ENCODE measurements at places on chromosomes 2 and 18.

GRCh38 chr2:45720210-45720609 lies 68.7 kb downstream of the PRKCE start:
- H3K27ac ChIP-seq, result no peak overlapping the region
- no peaks in the 10 kb centered on the region for H3K27me3 ChIP-seq
- peaks cover 4% of the 10 kb centered on the region for H3K4me1 ChIP-seq

DNA sequence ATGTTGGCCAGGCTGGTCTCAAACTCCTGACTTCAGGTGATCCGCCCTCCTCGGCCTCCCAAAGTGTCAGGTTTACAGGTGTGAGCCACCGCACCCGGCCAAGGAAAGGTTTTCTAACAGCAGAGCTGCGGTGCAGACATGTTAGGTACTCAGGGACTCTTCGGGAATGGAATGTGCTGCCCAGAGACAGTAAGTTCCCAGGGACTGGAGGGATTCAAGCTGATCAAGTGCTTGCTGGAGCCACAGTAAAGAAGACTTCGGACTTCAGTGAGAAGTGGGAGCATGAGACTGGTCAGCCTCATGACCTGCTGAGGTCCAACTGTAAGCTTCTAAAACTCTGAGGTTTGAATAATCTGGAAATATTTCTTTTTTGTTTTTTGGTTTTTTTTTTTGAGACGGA lies 7.8 kb upstream of the DES start:
- H3K4me3 ChIP-seq, result no peak overlapping the region
- no peak overlapping the region for H3K27ac ChIP-seq
- peaks cover 6% of the 10 kb centered on the region for H3K4me1 ChIP-seq
- no peak for DNase-seq
- peaks cover 2% of the 10 kb centered on the region for H3K27me3 ChIP-seq
- no peaks in the 10 kb centered on the region for H3K36me3 ChIP-seq

- no peaks in the 10 kb centered on the region for H3K36me3 ChIP-seq
- H3K27me3 ChIP-seq, result no peaks in the 10 kb centered on the region
- no peak for DNase-seq
- H3K4me3 ChIP-seq, result no peak overlapping the region
These were observed 60.8 kb downstream of the MBP start for GRCh38 chr18:77071711-77072292.

DNA sequence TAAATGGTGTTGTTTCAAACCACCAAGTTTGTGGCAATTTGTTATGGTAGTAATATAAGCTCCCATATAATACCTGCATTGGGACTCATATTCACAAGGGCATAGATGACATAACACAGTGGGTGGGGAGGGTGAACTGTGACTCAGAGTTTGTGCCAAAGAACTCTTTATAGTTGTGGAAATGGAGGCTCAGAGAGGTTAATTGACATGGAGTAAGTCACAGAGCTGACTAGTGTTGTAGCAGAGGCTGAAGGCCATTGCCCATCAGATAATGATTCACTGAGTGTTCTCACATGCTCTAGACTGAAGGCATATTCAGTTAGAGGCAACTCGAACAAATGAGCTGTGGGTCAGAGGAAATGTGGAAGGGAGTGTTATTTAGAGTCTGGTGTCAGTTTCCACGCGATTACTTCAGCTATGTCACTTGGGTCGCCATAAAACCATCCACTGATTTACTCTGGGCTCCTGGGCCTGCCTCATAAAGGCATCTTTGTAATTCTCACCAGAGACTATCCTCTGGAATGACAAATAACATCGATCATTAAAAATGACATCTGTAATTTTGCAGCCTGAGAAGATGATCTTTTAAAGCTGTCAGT lies 264.7 kb downstream of the CCDC85A start:
- no peak overlapping the region for H3K4me3 ChIP-seq
- H3K27ac ChIP-seq, result no peak overlapping the region
- H3K4me1 ChIP-seq, result no peaks in the 10 kb centered on the region
- H3K27me3 ChIP-seq, result peaks cover 2% of the 10 kb centered on the region

DNA sequence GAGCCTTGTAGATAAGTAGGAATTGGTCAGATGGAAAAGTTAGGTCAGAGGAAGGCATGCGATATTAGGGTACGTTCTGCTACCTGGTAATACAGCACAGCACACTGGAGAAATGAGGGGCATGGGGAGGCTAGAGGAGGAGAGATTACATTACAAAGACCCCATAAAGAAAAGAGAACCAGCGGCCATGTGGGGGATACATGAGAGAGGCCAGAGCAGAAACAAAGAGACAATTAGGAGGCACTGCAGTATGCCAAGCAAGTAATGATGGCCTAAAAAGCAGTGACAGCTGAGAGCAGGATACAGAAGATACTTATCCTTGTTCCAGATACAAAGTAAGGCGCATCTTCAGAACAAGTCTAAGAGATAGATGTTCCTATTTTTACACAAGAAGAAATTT lies 40.0 kb downstream of the TXNL1 start:
- no peak for DNase-seq
- no peak overlapping the region for H3K27ac ChIP-seq
- peaks cover 2% of the 10 kb centered on the region for H3K36me3 ChIP-seq
- no peak overlapping the region for H3K4me3 ChIP-seq

DNA sequence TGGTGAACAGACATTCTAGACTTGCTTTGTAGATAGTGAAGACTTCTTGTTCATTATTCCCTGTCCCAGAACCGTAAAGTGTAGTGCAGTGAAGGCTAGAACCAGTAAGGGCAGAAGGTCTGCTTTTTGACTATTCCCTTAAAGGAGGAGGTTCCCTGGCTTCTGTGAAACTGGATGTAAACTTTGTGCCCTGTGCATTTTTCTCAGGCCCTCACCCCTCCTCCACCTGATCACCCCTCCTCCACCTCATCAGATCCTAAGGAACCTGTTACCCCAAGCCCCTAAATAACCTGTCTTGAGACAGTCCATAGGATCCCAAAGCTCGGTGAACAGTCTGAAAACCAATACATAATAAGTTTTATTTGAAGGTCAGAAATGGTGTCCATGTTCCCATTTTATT lies 33.7 kb downstream of the SFT2D3 start:
- no peaks in the 10 kb centered on the region for H3K36me3 ChIP-seq
- H3K27ac ChIP-seq, result no peak overlapping the region
- no peaks in the 10 kb centered on the region for H3K27me3 ChIP-seq
- DNase-seq, result no peak
- no peak overlapping the region for H3K4me3 ChIP-seq
- H3K4me1 ChIP-seq, result no peaks in the 10 kb centered on the region

DNA sequence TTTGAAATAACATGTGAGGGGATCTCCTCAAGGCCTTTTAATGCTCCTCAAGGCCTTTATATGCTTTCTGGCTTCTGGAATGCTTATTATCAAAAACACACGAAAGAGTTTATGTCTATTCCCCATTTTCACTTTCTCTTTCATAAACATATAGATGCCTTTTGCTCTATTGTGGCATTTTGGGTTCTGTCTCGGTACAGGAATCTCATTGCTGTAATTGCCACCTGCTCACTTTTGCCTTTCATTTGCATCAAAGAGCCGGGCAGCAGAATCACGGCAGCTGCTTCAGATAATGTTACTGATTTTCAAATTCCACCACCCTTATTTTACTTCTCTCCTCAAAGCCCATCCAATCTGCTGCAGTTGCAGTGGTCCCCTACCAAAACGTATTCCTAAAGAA lies 54.8 kb upstream of the LPIN2 start:
- H3K27ac ChIP-seq, result no peak overlapping the region
- no peaks in the 10 kb centered on the region for H3K27me3 ChIP-seq
- H3K36me3 ChIP-seq, result no peaks in the 10 kb centered on the region
- H3K4me1 ChIP-seq, result peaks cover 6% of the 10 kb centered on the region
- DNase-seq, result no peak

GRCh38 chr2:48369971-48370370 lies 160.0 kb upstream of the STON1 start:
- DNase-seq, result no peak
- peaks cover 14% of the 10 kb centered on the region for H3K4me1 ChIP-seq
- H3K27ac ChIP-seq, result no peak overlapping the region

DNA sequence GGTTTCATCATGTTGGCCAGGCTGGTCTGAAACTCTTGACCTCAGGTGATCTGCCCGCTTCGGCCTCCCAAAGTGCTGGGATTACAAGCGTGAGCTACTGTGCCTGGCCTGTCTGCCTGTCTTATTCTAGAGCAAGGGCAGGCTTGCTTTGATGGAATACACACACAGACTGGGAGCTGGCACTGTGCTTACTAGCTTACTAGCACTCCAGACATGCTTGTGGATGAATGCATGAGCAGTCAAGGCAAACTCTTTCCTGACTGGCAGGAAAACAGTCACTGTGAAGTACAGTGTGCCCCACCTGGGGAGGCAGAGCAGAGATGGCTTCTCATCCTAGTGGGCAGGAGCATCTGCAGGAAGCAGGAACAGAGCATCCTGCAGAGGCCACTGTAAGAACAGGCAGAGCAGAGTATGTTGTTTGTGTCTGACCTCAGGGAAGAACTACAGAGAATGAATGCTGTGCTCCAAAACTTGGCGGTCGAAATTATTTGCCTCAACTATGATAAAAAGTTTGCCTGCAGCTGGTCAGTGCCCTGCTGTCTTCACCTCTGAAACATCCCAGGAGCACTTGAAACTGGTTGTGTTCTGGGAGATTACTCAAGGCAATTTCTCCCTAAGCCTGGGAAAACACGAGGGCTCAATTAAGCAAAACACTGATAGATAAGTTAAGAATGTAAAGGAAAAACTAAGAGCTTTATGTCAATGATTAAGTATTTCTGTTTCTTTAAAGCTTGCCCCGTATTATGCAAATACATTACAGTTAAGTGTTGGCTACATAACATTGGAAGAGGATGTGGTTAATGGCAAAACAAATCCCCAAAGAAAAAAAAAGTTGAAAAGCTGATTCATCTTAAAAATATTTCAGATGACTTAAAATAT lies 102.4 kb downstream of the VAPA start:
- H3K4me3 ChIP-seq, result no peak overlapping the region
- H3K36me3 ChIP-seq, result no peaks in the 10 kb centered on the region
- peaks cover 4% of the 10 kb centered on the region for H3K4me1 ChIP-seq
- no peak for DNase-seq

DNA sequence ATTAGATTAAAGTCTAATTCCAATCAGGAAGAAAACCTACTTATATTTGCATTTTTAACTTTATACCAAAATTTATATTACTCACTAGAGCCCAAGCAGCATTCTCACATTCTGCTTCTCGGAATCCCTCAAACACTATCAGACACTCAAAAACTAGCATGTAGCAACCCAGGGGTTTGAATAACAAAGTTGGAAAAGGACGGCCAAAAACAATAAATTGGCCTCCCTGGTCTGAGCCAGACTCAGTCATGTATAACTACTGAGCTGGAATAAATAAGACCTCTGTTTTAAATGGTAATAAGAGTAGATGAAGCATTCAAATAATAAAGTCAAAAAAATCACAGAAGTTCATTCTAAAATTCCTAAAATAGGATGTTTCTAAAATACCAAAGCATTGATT lies 290.9 kb downstream of the IRS1 start:
- H3K4me3 ChIP-seq, result no peak overlapping the region
- H3K27me3 ChIP-seq, result no peaks in the 10 kb centered on the region
- no peaks in the 10 kb centered on the region for H3K36me3 ChIP-seq
- no peak overlapping the region for H3K27ac ChIP-seq
- no peaks in the 10 kb centered on the region for H3K4me1 ChIP-seq

GRCh38 chr18:43590182-43590903 lies 313.1 kb upstream of the SYT4 start:
- H3K27me3 ChIP-seq, result no peaks in the 10 kb centered on the region
- DNase-seq, result no peak
- no peaks in the 10 kb centered on the region for H3K36me3 ChIP-seq
- H3K27ac ChIP-seq, result no peak overlapping the region

Data from neural crest cell (in vitro differentiated cells).